ENCODE measurements at places on chromosomes 5 and 9.

DNA sequence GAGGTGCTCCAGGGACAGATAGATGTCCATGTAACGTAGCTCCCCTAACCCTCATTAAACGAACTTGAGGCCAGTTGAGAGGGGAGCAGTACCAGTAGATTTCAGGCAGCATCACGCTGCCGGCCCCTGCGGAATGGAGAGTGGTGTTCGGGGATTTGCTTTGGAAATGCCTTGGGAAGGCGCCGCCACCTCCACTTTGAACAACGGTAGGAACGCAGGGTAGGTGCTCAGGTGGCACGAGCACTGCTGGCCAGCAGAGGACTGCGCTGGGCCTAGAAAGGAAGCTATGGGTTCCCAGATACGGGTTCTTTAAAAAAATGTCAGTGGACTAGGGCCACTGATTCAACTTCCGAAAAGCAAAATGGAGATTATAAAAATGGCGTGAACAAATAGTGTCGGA is 271.8 kb downstream of the FANCC start:
- DNase-seq: no peak

DNA sequence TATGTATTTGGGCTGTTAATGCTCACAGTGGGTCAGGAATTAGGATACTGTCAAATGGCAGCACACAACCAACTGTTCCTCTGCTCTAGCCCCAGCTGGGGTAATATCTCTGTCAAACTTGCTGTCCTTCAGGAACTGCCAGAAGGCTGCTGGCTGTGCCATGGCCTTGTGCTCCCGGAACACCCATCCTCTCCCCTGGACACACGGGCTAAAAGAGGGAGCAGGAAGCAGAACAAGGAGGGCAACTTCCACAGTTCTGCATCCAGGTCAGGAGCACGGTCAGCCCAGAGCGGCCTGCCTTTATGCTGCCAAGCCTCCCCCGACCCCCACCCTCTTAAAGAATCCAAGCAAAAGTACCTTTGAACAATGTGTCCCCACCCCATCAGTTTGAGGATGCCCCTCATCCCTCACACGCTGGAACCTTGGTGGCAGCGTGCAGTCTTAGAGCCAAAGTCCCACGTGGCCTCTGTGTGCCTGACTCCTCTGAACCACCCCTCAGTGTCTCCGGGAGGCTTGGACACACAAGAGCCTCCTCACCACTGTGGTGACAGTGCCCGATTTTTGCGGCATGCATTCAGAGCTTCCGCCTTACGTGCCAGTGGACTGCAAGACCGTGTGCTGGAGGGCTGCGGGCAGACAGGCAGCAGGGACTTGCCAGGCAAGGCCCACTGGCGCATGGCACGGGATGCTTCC is 60.8 kb downstream of the PSMB7 start:
- no peak for DNase-seq

DNA sequence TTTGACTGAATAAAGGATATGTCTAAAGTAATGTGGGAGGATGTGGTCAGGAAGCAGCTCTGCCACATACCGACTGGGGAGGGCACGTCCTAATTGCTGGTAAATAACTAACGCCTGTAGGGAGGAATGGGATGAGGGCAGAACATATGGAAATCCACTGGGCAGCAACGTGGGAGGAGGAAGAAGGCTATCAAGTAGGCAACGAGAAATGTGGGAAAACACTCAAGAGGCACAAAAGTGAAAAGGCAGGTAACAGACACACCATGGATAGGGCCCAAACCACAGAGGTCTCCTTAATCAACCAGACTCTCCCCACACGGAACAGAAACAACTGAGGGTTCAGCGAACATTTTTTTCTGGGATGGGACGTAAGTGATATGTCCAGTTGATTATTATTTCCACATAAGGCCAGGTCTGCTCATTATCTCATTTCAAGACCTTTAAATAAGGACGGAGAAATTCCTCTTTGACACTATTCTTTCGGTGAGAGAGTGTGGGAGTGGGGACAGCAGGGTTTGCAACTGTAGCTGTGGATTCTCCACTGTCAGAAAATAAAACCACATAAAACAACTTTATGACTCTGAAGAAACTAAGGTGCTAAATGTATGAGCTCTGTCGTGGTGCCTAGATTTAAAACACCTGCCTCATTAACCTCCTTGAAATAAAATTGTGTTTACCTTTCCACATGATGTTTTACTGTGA is 17.0 kb downstream of the IARS1 start:
- no peak for DNase-seq

DNA sequence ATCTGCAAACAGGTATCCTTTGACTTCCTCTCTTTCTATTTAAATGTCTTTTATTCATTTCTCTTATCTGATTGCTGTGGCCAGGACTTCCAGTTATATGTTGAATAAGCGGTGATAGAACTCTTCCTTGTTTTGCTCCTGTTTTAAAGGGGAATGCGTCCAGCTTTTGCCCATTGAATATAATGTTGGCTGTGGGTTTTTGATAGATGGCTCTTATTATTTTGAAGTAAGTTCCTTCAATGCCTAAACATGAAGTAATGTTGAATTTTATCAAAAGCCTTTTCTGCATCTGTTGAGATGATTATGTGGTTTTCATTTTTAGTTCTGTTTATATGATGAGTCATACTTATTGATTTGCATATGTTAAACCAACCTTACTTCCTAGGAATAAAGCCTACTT is 300.5 kb upstream of the CTNND2 start:
- DNase-seq: no peak

DNA sequence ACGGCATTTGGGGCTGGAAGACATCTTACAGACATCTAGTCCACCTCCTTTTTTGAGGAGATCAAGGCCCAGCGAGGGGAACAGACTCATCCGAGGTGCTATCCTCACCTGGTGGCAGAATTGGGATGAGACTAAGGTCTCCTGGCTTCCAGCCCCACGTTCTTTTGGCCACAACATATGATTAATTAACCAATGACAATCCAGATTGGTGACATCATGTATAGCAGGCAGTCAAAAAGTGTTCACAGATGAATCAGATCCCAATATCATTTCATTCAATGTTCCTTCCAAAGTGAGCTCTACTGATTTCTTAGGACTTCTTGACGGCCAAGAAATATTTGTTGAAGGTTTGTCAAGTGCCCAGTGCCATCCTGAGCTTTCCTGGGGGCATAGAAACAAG is 3.9 kb downstream of the CFAP77 start:
- DNase-seq: no peak

- DNase-seq: no peak
Observed at GRCh38 chr9:8037745-8038144, 238.2 kb upstream of the DMAC1 start.

DNA sequence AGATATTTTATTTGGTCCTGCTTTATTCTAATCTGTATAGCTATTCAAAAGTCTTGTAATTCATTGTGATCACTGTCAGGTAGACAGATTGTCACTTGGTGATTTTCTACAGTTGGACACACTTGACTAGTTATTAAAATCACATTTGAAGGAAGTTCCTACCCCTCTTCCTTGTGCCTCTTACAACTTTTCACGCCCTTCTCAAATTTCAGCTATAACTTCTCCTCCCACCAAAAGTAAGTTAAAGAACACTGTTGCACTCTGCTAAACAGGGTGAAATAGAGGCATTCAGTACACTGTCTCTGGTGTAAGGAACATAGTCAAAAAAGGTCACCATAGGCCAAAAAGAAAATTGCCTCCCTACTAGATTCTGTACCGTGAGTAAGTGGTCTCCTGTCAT is 142.1 kb upstream of the POU5F2 start:
- DNase-seq: no peak

- DNase-seq: no peak
Observed at GRCh38 chr9:123544007-123544827, 188.2 kb downstream of the CRB2 start.

DNA sequence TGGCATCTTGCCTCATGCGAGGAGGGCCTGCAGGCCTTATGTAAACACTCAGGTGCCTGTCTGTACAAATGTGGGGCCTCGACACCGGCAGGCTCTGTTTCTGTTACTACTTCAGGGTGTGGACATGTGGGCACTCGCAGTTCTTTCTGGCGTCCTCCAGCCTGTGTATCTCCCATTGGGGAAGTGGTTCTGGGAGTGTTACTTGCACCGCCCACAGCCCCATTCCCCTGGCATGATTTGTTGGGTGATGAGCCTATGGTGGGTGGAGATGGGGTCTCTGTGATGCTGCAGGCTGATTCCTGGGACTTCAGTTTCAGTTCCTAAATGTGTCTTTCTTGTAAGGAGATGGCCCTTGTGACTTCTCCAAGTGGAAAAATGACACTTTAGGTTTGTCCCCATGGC is 82.1 kb upstream of the PITX1 start:
- DNase-seq: no peak

- DNase-seq: no peak
Observed at GRCh38 chr5:30997681-30998080, 195.8 kb upstream of the CDH6 start.

GRCh38 chr9:131651160-131651559 is 88.7 kb downstream of the RAPGEF1 start:
- DNase-seq: no peak

GRCh38 chr9:71760901-71761300 is 7.4 kb downstream of the CEMIP2 start:
- no peak for DNase-seq

DNA sequence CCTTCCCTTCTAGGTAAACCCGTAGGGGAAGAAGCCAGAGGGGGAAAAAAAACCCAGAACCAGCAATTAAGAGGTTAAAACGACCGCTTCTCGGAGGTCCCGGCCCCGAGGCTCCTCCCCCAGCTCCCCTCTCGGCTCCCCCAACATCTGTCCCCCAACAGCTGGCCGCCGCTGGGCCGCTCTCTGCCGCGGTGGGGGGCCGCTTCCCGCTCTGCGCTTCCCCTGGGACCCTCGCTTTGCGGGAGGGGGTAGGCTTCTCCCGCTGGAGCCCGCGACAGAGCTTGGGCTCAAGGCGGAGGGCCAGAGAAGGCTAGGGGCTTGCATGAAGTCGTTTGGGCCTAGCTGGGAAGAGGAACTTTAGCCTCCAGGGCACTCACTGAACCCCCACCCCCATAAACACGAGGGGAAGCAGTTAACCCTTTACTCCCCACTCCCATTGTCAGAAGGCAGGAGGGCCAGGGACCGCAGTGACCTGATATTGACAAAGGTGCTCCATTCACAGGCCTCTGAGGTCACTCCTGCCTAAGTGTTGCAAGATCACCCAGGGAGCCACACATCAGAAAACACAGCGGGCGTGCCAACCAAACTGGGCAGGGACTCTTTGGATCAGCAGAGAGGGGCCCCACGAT is 7.5 kb downstream of the LHX6 start:
- no peak for DNase-seq

- no peak for DNase-seq
Observed at GRCh38 chr5:156835905-156836304, 14.2 kb upstream of the PPP1R2B start.

DNA sequence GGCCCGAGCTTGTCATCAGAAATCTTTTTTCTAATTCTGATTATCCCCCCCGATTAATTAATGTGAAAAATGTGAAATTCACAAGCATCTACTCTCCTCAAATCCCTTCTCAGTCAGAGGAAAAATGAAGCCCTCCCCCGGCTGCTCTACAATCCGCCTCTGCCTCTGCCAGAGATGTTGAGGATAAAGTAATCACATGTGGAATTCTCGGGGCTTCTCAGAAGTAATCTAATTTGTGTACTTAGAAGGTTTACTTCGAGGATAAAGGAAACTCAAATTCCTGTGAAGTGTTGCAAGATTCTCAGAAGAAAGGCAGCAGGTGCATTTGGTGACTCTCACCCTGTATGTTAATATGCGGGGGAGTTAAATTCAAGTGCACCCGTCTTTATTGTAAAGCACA is 726.1 kb upstream of the ADAMTS16 start:
- DNase-seq: no peak

- DNase-seq: no peak
Observed at GRCh38 chr9:111992523-111992922, 95.9 kb downstream of the UGCG start.

GRCh38 chr9:115167175-115167574 is 49.2 kb upstream of the TNC start:
- DNase-seq: no peak

- no peak for DNase-seq
Observed at GRCh38 chr9:79578891-79579290, 7.1 kb downstream of the TLE4 start.

DNA sequence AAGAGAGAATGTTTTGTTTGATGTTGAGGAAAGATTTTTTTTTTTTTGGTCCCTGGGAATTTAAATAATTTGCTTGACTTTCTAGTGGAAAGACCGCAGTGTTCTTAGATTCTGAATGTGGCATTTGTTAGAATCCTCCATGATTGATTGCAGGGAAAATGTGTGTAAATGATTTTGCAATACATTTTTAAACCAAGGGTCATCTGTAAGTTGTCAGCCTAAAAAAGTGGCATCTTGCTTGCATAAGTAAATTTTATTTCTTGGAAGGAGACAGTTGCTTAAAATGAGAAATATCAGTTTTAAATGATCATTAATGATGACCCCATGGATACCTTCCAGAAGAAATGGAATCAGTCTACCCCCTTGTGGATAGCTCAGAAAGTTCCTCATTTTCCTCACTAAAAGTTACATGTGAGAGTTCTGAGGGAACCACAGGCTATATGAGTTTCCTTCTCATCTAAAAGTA is 105.1 kb upstream of the SLC25A48 start:
- DNase-seq: no peak

DNA sequence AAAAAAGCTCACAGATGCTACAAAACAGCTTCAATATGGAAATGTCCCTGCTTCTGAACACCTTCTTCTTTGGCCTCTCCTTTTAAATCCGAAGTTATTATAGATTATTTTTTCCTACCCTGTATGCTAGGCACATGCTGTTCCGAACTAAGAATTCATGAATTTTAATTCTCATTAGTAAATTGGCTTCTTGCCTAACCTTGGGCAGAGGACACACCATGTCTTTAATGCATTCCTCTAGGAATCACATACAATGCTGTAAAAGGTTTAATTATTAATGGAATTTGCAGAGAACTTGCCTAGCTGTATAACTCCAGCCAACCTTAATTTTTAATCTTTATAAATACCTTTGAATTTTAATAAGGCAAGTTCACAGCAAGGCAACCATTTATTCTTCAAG is 234.4 kb downstream of the NTRK2 start:
- no peak for DNase-seq

DNA sequence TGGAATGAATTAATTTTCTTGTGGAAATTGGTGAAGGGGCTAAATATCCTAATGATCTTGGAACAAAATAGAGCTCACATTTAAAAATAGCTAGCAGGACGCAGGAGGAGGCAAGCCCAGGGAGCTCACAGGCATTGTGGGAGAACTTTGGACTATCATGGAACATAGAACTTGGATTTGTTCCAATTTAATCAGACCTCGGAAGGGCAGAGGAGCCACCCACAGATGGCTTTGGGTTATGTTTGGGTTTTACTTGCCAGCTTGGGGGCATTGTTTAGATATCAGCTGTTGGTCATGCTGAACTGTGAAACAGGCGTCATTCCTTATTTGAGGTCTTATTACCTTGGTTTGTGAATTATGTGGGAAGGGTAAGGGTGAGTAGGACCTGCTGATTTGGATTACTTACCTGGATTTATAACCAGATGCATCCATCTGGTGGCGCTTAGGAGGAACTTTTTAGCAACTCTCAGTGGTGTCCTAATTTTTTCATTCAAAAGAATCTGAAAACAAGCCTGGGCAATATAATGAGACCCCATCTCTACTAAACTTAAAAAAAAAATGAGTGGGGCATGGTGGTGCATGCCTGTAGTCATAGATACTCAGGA is 14.1 kb upstream of the PTGR1 start:
- no peak for DNase-seq

Measured in activated T-helper 1 cell treated with Interleukin-2 at 50 U/mL for 16 hours (primary cell).